ENCODE measurements at places on chromosomes 3 and 15.

DNA sequence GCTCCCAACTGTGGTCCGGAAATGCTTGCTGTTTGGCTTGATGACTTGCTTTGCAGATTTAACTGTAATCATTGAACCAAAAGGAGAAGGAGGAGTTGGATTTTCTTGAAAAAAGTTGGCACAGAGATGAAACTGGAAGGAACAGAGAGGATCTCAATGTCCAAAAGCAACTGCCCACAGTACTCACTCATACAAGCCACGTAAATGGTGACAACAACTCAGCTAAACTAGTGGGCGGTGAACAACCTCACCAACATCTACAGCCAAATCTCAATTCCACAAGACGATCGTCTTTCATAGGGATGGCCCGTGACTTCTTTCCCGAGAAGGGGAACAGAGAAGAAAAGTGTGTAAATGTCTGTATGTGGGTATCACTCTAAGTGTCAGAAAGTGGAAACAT lies 48.1 kb downstream of the MYO5C start:
- no peak for DNase-seq

- no peak for DNase-seq
These were observed 41.0 kb upstream of the GP5 start for GRCh38 chr3:194439881-194440550.

DNA sequence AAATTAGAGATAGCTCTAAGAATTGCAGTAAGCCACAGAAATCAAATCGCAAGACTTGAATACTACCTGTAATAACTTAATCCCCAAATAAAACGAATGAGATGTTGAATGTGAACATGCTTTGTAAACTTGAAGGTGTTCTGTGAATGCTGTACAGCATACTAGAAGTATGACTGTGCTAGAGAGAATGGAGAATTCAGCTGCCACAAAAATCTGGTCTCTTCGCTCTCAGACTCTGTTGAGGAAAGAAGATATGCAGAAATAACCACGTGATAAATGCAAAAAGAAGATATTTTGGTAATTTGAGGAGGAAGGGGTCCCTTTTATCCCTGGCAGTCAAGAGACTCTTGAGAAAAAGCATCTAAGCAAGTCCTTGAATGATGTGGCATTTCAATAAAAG lies 37.3 kb downstream of the ZBTB38 start:
- DNase-seq: no peak

DNA sequence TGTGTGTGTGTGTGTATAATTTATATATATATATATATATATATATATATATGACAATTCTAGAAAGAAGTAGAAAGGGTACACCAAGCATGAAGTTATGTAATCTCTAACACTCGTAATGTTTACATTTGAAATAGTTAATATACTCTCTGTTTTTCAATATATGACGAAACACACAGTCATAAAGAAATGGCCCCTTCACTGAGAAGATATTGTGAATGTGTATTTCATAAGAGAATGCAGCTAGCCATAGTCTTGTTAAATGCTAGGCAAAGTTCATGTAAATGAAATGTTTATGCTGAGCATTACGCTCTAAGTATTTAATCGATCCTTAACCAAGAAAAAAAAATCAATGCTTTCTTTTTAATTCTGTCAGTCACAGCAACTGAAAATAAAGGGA lies 154.7 kb upstream of the TSPAN3 start:
- DNase-seq: no peak

DNA sequence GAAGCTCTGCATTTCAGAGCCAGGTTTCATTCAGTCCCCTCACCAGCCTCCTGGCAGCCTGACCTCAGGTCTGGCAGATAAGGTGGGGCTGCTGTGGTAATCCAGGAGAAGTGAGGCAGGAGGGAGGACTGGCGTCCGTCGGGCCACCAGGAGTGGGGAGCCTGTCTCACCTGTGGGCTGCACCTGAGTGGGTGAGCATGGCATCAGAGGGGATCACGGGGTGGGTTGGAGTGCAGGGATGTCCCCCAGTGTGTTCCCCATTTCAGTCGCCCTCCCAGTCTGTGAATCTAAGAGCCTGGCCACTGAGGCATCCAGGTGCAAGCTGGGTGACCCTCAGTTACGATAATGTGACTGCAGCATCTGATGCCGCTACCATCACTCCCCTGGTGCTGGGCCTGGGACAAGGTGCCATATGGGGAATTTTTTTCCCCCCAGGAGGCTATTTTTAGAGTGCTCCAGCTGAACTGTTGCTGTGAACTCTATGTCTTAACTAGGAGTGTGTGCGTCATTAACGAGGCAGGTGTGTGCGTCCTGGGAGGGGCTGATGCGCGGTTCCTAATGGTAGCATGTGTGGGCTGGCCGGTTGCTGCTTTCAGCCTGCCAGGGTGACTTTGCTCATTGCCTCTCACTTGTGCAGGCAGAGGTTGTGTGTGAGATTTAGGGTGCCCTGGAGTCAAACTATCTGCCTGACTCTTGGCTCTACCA lies 165.2 kb downstream of the SLCO3A1 start:
- DNase-seq: no peak

GRCh38 chr3:160758929-160759577 lies 3.0 kb downstream of the PPM1L start:
- DNase-seq: no peak

GRCh38 chr3:99781761-99782160 lies 35.9 kb upstream of the CMSS1 start:
- DNase-seq: no peak

DNA sequence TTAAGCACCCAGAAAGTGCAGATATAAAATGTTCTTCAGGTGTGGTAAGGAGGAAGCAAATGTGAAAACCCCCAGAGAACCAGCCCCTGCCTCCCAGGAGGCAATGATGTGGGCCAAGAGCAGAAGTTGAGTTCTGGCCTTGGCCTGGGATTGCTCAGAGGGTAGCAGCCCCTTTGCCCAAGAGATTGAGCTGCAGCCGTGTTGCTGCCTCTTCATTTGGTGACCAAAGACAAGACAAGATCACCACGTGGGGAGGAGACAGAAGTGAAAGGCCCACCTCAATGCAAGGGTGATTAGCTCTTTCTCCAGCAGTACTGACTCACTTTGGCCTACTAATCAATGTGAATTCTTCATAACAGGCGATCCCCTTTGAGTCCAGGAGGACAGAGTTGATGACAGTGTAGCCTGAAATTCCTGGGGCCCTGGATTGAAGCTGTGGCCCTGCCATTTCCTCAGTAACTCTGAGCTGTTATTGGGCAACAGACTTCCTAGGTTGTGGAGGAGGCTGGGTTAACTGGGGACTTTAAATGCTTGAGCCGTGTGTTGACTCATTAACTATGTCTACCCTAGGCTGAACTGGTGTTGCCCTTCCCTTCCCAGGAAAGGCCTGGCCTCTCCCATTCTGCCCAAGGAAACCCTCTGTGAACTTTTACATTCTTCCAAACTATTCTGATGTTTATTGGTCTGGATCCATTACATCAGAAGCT lies 86.5 kb downstream of the ST6GAL1 start:
- no peak for DNase-seq

GRCh38 chr3:24628523-24629258 lies 134.0 kb upstream of the THRB start:
- DNase-seq: no peak

DNA sequence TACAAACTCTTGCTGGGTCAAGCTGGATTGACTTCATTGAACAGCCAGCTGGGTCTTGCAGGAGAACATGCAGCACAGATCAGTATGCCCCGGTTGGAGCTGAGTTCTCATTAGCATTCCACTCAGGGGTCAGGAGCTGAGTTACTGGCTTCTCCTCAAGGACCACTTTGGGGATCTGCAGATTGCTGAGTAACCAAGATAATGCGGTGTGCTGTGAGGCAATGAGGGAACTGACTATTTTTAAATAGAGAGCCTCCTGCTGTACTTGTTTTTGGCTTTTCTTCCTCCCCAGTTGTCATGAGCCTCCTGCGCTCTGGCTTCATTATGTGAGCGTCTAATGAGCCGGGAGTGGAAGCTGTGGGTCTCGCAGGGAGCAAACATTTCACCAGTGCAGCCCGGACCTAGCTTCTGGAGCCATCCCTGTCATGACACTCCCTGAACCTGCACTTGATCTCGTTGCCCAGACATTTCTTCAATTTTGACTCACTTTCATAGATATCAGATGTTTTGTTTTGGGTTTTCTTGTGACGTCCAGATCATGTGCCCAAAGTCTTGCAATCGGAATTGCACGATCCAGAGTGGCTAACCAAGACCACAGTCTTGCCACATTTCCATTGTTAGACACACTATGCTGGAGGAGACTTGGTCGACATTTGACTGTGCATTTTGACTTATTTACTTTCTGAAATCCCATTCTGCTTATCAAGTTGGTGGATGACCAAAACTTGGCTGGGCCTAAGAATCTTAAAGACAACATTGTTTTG lies 327.2 kb downstream of the LRTM1 start:
- no peak for DNase-seq

- DNase-seq: no peak
These were observed 92.9 kb downstream of the GPR156 start for GRCh38 chr3:120192159-120192558.

DNA sequence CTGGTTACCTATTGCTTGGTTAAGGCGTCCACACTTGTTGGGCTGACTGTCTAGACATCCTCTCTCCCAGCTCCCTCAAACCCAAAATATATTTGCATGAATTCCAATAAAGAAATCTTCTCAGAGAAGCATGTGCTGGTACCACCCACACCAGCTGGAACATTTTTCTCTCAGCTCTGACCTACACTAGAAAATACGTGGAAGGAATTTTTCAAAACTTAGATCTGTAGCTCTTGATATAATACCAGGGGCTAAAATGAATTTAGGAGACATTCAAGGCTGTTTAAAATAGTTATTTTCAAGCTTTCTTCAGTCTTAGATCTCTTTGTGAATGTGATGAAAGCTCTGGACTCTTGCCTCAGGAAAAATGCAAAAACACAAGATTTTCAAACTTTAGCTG lies 590.4 kb downstream of the PDCD6IP start:
- no peak for DNase-seq

GRCh38 chr3:128549283-128550112 lies 56.5 kb upstream of the GATA2 start:
- no peak for DNase-seq

GRCh38 chr15:87689716-87690115 lies 566.8 kb downstream of the NTRK3 start:
- DNase-seq: no peak

Data from nephron progenitor cell (in vitro differentiated cells).